ENCODE measurements at places on chromosomes 5 and 9.

- no peak for DNase-seq
These were observed 26.5 kb upstream of the CDKN2B start for GRCh38 chr9:22035591-22036011.

DNA sequence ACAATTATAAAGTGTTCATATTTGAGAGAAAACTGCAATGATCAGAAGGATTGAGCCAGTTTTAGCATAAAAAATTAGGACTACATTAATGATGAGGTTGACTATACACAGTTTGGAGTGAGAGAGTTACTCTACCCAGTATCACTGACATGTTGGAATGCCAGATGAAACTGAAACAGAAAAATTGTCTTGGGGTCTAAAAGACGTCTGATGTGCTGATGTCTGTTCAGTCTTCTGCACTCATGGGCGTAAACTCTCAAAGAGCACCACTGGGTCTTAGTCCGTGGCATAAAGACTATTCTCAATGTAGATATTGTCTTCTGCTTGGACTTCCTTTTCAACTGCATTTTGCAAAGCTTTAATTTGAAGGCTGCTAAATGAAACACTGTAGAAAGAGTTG, 29.5 kb downstream of the HAVCR1 start:
- no peak for DNase-seq

DNA sequence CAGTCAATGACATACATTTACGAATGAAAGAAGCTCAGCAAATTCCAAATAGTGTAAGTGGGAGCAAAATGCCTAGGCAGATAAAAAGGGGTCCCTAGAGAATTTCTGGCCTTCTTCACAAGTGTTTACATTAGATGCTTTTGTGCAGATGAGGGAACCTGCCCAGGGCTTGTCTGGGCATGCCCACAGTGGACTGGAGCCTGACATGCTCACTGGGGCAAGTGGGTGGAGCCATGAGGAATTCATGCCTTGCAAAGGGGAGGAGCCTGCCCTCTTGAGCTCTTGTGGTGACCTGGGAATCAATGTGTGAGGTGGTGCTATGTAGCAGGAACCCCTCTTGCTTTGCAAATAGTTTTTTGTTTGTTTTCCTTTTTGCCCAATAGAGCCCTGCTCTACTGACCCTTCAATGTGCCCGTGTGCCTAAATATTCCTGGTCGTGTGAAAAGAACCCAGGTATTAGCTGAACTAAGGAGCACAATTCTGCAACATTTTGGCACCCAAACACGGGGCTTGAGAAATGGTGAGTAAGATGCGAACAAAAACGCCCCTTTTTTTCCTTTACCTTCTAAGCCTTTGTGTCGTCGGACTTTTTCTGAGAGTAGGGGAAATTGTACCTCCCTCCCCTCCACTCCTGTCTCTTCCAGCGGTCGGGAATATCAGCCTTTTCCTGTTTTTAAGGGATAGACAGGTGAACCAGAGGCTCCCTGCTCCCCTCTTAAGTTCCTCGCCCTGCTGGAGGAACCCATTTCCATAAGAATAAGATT, 433.8 kb upstream of the CDH9 start:
- DNase-seq, result no peak

- no peak for DNase-seq
These were observed 308.1 kb upstream of the MPDZ start for GRCh38 chr9:13587571-13587970.

DNA sequence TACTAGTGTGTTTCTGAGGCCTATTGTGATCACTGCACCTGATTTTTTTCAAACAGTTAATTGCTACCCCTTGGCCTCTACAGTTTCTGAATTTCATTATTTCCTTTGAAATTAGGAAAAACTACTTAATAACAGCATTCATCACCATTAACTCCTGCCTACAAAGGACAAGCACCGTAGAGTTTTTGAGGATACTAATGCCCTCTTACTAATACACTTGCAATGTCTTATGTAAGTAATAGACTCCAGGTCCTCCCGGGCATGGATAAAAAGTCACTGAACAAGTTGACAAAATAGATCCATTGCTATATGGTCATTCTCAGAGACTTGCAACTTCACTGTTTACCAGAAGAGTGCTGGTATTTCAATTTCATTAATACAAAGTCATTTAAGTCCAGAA, 1172.5 kb downstream of the CDH12 start:
- DNase-seq, result no peak

DNA sequence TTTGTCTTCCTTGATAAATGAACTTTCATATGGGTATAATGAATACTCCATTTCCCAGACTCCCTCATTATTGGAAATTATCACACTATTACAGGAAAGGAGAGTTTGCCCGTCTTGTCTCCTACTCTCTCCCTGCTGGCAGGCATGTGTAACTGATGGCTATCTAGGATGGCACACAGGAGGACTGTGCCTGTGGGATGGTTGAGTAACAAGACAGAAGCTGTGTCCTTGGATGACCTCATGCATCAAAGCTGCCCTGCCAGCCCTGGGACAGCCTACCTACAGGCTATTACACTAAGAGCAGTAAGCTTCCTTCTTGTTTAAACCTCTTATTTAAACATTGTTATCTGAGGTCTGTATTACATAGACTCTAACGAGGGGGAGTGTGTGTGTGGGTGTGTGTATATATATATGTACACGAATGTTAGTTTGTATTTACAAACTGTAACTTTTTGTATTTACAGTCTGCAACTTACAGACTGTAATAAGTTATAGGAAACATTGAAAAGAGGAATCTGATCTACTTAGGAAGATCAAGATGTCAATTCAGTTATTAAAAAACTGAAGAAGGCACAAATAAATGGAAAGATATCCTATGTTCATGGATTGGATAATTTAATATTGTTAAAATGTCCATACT, 247.6 kb upstream of the ACO1 start:
- no peak for DNase-seq

DNA sequence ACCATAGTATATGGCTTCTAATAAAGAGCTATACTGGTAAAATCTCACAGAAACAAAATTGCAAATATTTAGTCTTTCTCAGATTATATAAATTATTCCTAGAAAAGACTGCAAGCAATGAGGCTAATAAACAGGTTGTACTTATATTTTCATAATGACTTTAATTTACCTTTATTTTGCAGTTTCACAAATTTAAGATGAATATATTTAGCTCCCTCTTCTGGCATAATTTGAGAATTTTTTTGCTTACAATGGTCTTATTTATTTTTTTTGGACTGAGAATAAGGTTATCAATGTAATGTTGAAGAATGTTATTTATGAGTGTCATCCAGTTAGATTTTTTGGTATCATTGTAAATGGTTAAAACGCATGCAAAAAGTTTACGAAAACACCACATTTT, 56.7 kb downstream of the PIK3R1 start:
- DNase-seq, result no peak

- DNase-seq, result no peak
These were observed 72.0 kb upstream of the NR4A3 start for GRCh38 chr9:99749641-99750040.

- no peak for DNase-seq
These were observed 1.2 kb downstream of the AK3 start for GRCh38 chr9:4739587-4740387.

DNA sequence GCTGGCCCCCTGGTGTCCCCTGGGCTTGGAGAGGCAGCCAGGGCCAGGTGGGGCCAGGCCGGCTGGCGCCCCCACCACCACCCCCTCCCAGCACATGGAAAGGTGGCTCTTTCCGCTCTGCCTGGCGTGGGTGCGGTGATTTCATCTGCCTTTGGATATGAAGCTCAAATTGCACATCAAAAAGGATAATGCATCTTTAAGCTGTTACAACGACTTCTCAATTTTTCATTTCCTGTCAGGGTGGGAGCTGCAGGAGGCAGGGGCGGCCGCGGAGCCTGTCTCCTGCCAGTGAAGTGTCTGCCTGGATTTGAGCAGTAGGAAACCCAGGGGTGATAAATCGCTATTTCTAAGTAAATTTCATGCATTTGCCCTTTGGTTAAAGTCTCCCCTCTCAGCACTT, 169.2 kb upstream of the MVB12B start:
- no peak for DNase-seq

GRCh38 chr9:21831841-21832509, 29.5 kb downstream of the MTAP start:
- no peak for DNase-seq

DNA sequence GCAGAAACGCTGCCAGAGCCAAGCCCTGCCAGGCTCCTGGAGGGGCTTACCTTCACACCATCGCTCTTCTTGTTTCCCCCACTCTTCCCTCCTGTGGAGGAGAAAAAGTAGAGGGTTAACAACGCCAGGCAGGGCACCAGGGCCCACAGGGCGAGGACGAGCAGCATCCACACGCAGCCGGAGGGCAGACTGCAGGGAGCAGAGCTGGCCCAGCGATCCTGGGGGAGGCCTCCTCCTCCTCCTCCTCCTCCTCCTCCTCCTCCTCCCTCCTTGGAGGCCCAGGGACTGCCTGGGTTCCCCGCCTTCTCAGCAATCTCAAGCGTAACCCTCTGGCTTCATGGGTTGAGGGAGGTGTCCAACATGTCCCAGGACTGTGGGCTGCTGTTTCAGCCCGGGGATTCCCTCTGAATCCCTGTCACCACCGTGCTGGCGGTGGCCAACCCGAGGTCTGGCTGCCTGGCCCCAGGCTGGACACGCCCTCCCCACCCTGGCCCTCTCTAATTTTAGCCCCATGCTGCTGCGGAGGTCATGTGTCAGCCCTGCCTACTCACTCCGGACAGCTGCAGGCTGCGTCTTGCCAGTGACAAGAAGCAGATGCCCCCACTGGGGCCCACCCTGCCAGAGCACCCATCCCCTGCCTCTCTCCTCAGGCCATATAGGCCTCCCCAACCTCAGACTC, 44.3 kb downstream of the CAMK2A start:
- no peak for DNase-seq

- DNase-seq, result no peak
These were observed 134.9 kb upstream of the ADCY2 start for GRCh38 chr5:7261049-7261448.

- no peak for DNase-seq
These were observed 609.4 kb downstream of the MTRR start for GRCh38 chr5:8478326-8478725.

DNA sequence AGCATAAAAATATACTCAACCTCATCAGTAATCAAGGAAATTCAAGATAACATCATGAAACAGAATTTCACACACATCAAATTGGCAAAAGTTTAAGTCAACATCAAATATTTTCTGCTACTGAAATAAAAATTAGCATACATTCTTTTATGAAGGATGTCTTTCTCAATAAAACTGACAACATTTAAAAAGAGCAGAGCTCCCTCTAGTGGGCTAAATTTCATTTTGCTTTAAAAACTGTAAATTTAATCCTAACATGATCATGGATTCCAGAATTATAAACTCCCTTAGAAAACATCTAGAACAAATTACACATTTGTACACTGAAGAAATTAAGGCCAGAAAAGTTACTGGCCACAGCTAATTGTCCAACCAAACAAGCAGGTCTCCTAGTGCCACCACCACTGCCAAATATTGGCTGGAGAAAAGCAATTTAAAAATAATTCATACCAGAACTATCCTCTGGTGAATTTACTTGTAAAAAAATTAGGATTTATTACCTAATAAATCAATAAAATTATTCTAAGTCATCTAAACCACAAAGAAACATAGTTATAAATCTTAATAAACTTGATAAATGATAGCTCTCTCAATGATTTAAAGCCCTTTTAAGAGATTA, 31.2 kb downstream of the DEPDC1B start:
- DNase-seq, result no peak

Measured in DMS79 (cell line).